Heart left ventricle (tissue), 16 donors: ENCODE measurements at places on chromosomes 1 and 21. TPM values are rescaled to one million over a fixed set of nuclear protein-coding genes. Genes with fewer than 3 reads are reported as not detected.

Gene GBP7
- total RNA-seq = not detected

Gene VAV3
- total RNA-seq = 1.8 TPM

Gene LRRC7
- 3.3 TPM for total RNA-seq

Gene TCEA3
- total RNA-seq = 49.7 TPM

Gene SPSB1
- 7.7 TPM for total RNA-seq

Gene HSF2BP
- total RNA-seq = not detected

Gene FCN3
- 43.2 TPM for total RNA-seq

Gene PRR9
- not detected for total RNA-seq

Gene LAMTOR5
- total RNA-seq = 257 TPM

Gene KCND3
- total RNA-seq = 11.5 TPM

GRCh38 chr1:76677416-76678405 is 189.6 kb upstream of the ST6GALNAC5 start:
- no peak for DNase-seq

- peak; percentile 97 for DNase-seq
Observed at GRCh38 chr1:45490626-45491486, at the start of gene TESK2. TSS of gene TESK2 (minus strand) at chr1:45491163. CDS start at chr1:45457785, 33,378 bp downstream.

DNA sequence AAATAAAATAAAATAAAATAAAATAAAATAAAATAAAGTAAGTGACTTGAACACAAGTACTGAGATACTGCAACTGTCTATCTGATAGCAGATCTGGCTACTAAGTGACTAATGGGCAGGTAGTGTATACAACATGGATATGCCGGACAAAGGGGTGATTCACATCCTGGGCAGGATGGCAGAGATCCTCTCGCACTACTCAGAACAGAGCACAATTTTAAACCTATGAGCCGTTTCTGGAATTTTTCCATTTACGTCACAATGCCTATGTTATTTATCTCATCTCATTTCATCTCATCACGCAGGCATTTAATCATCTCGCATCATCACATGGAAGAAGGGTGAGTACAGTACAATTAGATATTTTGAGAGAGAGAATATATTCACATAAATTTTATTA is 233.3 kb upstream of the COA6 start:
- no peak for DNase-seq

GRCh38 chr1:95640746-95641145 is 406.7 kb downstream of the RWDD3 start:
- DNase-seq = peak; percentile 29

DNA sequence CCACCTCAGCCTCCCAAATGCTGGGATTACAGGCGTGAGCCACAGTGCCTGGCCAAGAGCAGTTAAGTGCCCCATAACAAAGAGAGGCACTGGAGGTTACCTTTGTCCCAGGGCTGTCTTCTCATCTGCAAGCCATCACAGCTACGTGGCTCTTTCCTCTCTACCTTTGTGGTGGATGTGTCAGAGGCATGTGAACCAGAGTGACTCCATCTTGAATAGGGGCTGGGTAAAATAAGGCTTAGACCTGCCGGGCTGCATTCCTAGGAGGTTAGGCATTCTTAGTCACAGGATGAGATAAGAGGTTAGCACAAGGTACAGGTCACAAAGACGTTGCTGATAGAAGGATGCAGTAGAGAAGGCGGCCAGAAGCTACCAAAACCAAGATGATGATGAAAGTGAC is 59.4 kb upstream of the POU2F1 start:
- no peak for DNase-seq

- no peak for DNase-seq
Observed at GRCh38 chr1:96313216-96313615, 408.4 kb upstream of the PTBP2 start.

DNA sequence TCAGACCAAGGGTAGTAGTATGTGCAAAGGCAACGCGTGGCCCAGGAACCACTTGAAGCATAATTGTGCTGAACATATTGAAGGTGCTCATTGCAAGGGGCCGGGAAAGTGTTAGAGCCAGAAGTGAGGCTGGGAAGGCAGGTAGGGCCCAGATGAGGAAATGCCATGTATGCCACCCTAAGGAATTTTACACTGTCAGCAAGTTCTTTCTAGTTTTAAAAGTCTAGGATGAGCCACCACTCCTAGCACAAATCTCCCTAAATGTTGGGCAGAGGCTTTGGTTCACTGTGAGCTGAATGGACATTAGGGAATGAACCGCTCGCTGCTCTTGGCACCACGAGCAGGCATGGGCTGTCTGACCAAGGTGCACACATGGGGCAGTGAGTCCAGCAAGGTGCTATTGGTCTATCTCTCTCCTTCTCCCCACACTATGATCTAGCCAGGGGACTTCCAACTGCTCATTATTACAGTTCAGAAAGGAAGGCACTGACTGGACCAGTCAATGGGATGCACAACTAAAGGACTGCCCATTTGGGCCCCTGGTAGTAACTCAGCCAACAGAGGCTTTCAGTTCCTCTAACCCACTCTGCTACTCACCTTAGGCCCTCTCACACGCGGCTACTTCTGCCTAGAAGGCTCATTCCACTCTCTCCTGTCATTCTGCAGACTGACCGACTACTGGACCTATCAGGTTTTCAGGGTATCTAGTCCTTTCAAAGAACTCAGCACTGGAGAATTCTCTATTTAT is 2.0 kb downstream of the KANK4 start:
- DNase-seq = no peak

GRCh38 chr21:45484318-45484717 is 57.9 kb downstream of the SLC19A1 start:
- no peak for DNase-seq

DNA sequence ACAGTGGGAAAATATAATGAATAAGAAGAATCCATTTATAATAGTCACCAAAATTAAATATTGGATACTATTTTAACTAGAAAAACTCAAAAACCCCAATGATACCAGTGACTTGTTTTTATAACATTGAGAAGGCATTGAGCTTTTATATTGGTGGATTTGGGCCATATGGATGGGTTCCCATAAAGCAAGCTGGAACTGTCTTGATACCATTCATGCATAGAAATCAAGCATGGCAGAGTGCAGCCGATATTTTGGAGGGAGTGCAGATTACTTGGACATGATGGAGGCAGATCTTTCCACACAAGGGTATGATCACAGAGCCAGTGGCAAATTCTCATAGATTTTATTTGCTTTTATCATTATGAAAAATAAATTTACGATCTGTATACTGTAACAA is 3.8 kb upstream of the RWDD3 start:
- DNase-seq = no peak

GRCh38 chr1:233790662-233791371 is 113.7 kb upstream of the SLC35F3 start:
- DNase-seq = peak; percentile 24

- DNase-seq = no peak
Observed at GRCh38 chr1:239807361-239807760, 284.3 kb upstream of the FMN2 start.

DNA sequence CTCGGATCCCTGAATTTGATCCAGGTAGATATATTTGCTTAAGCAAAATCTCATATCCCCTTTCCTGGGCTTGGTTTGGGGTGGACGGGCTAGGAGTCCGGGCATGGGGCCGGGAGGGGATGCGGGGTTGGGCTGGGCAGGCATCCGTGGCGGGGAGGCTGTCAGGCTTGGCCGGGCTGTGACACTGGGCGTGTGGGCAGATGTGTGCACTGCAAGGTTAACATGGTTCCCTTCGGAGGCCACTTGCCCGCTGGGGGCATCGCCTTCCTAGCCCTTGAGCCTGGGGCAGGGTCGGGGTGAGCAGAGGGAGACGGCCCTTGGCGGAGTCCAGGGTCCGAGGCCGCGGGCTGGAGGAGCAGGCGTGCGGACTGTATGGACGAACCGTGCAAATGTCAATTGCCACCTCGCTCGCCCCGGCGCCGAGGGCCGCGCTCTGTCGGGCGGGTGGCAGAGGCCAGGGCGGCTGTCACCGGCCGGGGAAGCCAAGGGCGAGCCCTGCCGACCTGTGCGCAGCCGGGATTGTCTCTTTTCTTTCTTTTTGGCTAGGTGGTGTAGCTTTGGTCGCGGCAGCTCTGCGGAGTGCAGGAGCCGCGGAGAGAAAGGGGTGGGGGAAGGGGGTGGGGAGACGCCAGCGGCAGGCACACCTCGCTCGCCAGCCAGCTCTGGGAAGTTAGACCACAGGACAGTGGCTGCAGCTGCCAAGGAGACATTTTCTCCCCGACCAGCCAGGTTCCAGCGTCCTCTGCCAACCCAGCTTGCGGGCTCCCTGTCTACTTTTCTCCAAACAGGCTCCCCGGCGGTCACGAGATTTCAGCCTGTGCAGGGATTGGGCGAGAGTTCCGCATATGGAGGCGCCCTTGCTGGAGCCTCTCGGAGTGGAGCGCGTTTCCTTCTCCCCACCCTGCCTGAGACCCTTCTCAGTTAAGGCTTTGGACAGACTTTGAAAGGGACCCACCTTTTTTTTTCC is 1.3 kb downstream of the RCOR3 start:
- peak; percentile 88 for DNase-seq

GRCh38 chr1:240732390-240732789 is 120.4 kb upstream of the GREM2 start:
- no peak for DNase-seq

- peak; percentile 64 for DNase-seq
Observed at GRCh38 chr1:12125422-12126355, 41.1 kb upstream of the TNFRSF1B start.
